Naive B cell (primary cell): ENCODE measurements at places on chromosomes 16 and 17. TPM values are rescaled to one million over a fixed set of nuclear protein-coding genes. Genes with fewer than 3 reads are reported as not detected.

- no peak overlapping the region for H3K27ac ChIP-seq
- no peak for DNase-seq
- no peaks in the 10 kb centered on the region for H3K27me3 ChIP-seq
- H3K4me1 ChIP-seq, result no peaks in the 10 kb centered on the region
- no peak overlapping the region for H3K4me3 ChIP-seq
Observed at GRCh38 chr16:76176616-76177015, 100.6 kb upstream of the CNTNAP4 start.

DNA sequence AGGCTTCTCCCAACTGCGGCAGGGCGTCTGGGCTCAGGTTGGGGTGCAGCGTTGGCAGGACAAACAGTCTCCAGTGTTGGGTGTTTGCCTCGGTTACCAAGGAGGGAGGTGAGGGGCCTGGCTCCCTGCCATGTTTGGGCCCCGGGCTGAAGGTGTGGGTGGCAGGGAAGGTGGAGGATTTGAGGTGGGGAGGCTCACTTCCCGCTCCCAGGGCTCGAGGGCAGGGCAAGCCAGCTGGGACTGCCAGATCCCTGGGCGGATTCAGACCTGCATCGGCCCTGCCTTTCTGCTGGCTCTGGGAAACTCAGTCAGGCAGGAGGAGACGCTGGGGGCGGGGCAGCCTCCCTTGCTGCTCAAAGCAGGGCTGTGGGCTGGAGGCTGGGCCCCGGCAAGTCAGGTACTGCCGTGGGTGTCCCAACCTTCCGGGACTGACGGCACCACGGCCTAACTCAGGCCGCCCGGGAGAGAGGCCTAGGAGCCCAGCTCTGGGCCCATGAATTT, 31.3 kb upstream of the KRT17 start:
- H3K4me3 ChIP-seq, result no peak overlapping the region
- peaks cover 24% of the 10 kb centered on the region for H3K27me3 ChIP-seq
- H3K4me1 ChIP-seq, result peaks cover 8% of the 10 kb centered on the region
- no peak for DNase-seq
- no peaks in the 10 kb centered on the region for H3K36me3 ChIP-seq

DNA sequence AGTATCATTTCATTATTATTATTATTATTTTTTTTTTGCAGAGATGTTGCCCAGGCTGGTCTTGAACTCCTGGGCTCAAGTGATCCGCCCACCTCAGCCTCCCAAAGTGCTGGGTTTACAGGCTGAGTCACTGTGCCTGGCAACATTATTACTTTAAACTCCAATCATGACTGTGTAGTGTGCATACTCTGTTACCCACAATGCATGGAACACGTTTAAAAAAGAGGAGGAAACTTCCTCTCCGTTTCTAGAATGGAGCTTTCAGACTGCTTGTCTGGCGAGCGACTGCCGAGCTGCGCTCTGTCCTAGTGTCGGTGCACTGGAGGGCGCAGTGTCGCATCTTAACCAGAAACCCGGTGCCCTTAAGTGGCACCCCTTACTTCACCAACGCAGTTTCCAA, 22.1 kb upstream of the FASN start:
- H3K27me3 ChIP-seq, result no peaks in the 10 kb centered on the region
- H3K4me1 ChIP-seq, result no peaks in the 10 kb centered on the region
- H3K4me3 ChIP-seq, result no peak overlapping the region

- DNase-seq, result no peak
- no peaks in the 10 kb centered on the region for H3K27me3 ChIP-seq
- H3K27ac ChIP-seq, result no peak overlapping the region
Observed at GRCh38 chr16:10522966-10523365, 57.4 kb downstream of the EMP2 start.

DNA sequence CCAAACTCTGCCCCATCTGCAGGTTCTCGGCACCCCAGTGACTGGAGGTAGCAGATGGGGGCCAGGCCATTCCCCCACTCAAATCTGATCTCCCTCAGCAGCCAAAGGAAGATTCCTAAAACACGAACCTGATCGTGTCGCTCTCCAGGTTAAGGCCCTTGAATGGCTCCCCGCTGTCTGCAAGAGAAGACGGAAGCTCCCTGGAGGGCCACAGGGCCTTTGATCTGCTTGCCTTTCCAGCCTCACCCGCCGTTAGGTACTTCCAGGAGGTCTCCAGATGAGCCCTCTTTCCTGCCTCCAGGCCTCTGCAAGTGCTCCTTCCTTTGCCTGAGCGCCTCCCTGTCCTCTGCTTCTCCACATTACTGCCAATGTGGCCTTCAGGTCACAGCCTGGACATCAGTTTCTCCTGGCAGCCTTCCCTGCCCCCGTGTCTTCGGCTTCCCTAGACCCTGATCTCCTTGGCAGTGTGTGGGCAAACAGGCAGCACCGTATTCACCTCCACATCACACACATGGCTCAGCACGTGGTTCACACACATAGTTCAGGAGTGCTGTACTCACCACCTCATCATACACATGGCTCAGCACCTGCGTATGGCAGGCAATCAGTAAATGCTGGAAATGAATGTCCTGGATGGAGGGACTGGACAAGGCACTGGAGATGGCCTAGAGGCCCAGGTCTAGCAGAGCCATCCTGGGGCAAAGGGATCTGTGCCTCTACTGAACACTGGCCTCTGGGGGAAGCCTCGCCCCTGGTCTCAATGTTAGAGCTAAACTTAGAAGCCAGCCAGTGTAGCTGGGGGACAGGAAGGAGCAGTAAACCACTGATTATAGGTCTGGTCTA, 26.4 kb upstream of the MRPS23 start:
- H3K27ac ChIP-seq, result peak overlapping the region; percentile 15
- H3K27me3 ChIP-seq, result peaks cover 43% of the 10 kb centered on the region
- H3K36me3 ChIP-seq, result no peaks in the 10 kb centered on the region
- no peak for DNase-seq
- no peak overlapping the region for H3K4me3 ChIP-seq

DNA sequence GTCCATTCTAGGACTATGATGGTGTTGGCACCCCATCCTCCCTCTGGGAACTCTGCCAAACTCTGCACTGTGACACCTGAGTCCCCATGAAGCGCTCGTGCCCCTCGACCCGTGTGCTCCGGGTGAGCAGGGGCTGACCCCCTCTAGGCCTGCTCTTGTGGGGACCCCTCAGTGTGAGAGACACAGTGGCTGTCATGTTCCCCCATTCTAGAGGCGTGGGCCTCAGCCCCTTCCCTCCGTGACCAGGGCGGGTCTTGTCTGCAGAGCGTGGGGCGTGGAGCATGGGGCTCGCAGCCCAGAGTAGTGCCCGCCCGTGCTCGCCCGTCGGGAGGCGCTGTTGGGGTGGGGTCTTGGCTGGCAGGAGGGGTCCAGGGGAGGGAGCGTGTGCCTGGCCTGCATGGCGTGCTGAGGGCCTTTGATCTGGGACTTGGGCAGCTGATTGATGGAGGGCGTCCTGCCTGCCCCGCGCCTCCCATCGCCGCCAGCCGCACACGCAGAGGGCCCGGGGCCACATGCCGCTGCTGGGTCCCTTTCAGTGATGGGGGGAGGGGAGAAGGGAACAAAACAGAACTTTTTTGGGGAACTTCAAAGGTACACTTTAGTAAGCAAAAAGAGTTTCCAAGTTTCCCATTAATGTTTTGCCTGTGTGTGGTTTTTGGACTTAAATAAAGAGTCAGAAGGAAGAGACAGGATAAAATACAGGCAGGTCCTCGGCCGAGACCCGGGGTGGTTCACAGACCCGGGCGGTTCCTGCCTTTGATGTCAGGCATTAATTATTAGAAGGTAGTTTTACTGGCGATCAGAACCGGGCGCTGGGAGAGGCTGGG, 22.5 kb downstream of the CENPX start:
- H3K36me3 ChIP-seq, result no peaks in the 10 kb centered on the region
- no peaks in the 10 kb centered on the region for H3K4me1 ChIP-seq
- no peak for DNase-seq
- no peak overlapping the region for H3K4me3 ChIP-seq
- no peak overlapping the region for H3K27ac ChIP-seq

DNA sequence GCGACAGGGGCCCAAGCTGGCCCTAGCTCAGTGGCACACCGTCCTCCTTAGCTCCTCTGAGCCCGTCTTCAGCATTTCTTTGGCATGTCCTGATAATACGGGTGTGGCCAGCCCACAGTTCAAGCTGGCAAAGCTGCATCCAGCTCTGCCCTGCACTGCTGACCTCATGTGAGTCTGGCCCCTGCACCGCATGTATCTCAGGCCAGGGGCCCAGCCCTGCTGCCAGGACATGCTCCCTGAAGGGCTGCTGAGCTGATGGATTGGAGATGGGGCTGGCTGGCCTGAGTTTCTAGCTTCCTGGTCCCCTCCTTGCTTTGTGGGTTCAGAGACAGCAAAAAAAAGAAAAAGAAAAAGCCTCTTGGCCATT, 2.4 kb downstream of the DOC2B start:
- no peak overlapping the region for H3K4me3 ChIP-seq
- no peak overlapping the region for H3K27ac ChIP-seq
- peaks cover 5% of the 10 kb centered on the region for H3K4me1 ChIP-seq
- no peak for DNase-seq
- H3K27me3 ChIP-seq, result peaks cover 36% of the 10 kb centered on the region

GRCh38 chr16:57128771-57129389, 36.5 kb downstream of the CPNE2 start:
- no peak for DNase-seq
- no peaks in the 10 kb centered on the region for H3K27me3 ChIP-seq
- H3K4me3 ChIP-seq, result no peak overlapping the region
- H3K4me1 ChIP-seq, result peaks cover 17% of the 10 kb centered on the region
- H3K36me3 ChIP-seq, result no peaks in the 10 kb centered on the region
- H3K27ac ChIP-seq, result peak overlapping the region; percentile 66

GRCh38 chr17:9408868-9409829, 166.5 kb downstream of the STX8 start:
- DNase-seq, result no peak
- no peak overlapping the region for H3K4me3 ChIP-seq
- no peak overlapping the region for H3K27ac ChIP-seq
- H3K36me3 ChIP-seq, result no peaks in the 10 kb centered on the region

EPN3 gene
- not detected for polyA plus RNA-seq

CACNG5 gene
- not detected for polyA plus RNA-seq

KCNG4 gene
- polyA plus RNA-seq, result not detected

SLC6A2 gene
- not detected for polyA plus RNA-seq
